ENCODE measurements at places on chromosomes 13 and 19.

- no peak for DNase-seq
Observed at GRCh38 chr13:49218493-49219051, 1.6 kb upstream of the MLNR start.

GRCh38 chr19:4483385-4483784 is 11.3 kb downstream of the HDGFL2 start:
- no peak for DNase-seq

DNA sequence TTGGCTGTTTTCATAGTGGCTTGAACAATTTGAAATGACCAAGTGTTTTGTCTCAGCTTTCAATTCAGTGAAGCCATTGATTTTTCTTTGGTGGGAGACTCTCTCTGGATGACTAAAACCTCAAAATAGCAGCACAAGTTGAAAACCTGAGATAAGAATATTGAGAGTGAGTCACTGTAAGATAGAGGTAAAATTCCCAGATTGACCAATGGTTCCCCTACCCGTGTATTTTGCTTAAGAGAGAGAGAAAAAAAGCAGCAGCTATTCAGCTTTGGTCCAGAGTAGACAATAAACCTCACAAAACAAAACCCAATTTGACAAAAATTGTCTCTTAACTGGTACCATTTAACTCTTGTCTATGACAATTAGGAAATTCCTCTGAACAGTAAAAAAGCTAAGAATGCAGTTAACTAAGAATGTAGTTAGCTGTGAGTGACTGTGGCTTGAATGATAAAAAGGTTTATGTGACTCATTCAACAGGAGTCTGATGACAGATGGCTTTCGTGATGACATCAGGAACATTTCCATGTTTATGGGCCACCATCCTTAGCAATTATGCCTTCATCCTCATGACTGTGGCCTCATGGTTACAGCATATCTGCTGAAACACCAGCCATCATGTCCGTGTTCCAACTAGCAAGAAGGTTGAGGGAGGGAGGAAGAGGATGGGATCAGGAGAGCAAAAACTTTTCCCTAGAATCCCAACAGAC is 356.9 kb downstream of the NDFIP2 start:
- DNase-seq: peak; percentile 49

DNA sequence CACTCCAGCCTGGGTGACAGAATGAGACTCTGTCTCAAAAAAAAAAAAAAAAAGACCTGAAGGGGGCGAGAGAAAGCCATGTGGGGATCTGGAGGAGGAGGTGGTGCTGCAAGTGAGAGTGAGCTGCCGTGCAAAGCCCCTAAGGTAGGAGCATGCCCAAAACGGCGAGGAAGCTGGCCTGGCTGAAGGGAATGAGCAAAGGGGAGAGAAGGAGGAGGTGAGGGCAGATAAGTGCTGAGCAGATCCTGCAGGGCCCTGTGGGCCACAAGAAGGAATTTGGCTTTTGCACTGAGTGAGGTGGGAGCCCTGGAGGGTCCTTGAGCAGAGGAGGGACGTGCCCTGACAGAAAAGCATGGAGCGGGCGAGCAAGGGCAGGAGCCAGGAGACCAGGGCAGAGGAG is 19.4 kb upstream of the ADGRE5 start:
- DNase-seq: peak; percentile 44

DNA sequence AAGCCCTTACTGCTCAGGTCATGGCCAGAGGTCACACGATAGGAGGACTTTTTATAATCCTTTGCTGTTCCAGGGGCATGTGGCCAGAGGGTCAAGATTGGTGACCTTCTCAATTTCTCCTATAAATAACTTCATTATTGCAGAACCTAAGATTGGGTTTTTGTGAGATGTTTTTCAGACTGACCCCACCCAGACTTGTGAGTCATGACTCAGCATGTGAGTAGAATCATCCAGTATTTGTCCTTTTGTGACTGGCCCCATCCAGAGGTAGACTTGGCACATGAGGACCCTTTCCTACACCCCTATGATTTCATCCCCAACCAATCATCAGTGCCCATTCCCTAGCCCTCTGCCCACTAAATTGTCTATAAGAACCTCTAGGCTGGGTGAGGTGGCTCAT is 84.5 kb upstream of the ABCC4 start:
- no peak for DNase-seq

GRCh38 chr13:76620036-76620435 is 266.2 kb downstream of the KCTD12 start:
- no peak for DNase-seq

GRCh38 chr13:108352599-108352998 is 83.1 kb downstream of the TNFSF13B start:
- DNase-seq: no peak

DNA sequence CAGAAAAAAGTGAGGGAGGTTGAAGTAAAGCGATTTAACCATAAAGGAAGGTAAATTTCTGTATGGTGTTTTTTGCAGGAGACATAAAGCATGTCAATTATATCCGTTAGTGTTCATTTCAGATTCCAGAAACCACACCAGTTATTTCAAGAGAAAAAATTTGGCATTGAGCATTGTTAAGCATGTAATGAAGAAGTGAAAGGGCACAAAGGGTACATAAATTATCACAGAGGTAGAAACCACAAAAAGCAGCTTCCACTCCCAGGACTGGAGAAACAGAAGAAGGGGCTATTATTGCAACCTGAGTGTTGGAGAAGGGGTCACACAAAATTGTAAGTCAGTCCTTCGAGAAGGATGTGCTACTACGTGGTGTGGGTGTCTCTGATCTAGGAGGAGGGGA is 72.2 kb upstream of the DACH1 start:
- no peak for DNase-seq

DNA sequence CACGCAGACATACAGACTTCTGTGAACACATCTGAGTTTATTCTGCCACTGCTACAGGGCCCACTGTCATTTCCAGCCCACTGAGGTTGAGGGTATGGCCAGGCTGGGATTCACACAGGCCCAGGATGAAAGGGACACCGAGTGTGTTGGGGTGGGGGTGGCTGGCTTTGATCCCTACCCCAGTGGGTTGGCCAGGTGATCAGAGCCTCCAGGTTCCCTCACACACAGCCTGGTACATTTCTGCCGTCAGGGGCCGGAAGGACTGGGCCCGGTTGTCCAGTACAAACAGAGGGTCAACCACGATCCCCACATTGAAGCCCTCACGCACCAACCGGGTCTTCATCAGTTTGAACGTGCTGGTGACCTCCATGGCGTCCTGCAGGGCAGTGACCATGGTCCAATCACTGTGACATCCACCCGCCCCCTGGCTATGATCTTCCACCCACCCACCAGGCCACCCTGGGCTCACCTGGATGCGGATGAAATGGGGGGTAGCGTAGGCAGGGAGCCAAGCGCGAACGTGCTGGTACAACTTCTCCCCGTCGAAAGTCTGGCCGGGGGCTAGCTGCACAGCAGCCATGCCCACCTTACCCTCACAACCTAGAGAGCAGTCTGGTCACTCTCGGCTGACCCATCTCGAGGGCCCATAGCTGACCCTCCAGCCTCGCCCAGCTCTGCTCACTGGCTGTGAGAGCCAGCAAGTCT is 13.3 kb downstream of the SLC27A5 start:
- DNase-seq: no peak

DNA sequence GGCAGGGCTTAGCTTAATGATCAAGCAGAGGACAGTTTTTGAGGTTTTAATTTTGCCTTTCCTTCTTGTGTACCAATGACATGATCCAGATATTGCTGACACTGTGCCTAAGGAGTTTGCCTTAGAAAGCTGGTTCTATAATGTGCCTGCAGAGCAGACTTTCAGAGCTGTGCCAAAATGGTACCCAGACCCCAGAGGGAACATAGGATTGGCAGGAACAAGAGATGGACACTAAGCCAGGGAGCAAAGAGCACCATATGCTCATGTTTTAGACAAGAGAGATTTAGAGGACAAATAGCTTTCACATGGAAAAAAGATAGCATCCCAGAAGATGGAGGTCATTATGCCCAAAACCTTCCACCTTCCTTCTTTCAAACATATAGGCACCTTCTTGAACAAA is 1241.5 kb upstream of the SPRY2 start:
- DNase-seq: no peak

DNA sequence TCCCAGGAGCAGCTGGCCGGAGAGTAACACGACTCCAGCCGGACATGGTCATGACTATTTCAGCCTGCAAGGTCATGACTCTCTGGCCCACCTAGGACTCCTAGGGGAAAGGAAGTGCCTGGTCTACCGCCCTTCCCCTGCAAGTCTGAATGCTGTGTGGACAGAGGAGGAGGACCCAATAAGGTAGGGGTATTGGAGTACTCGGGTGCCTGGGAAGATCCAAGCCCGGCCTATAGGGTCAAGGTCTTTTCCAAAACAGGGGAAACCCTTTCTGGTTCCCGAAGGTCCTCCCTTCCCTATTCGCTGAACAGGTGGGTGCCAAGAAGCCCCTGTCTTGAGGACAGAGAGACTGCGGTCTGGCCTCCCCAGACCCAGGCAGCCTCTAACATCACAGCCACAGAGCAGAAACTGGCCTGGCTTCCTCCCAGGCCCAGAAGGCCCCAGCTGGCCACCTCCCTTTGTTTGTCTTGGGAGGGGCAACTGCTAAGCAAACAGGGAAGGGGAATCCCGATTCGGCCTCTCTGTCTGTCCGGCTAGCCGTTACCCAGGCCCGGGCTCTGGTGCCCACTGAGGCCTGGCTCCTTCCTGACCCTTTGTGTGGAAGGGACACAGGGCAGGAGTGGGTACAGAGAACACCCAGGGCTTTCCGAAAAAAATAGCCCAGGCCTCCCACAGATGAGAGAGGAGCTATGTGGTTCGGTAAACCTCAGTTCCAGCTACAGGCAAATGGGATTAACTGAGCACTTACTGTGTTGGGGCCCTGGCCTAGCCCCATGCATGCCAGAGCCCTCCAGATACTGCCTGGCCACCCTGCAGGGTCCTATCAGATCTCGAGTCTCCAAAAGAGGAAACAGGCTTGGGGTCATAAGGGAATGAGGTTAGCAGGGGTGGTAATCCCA is 5.2 kb upstream of the GRAMD1A start:
- DNase-seq: no peak

GRCh38 chr19:31501427-31502195 is 152.4 kb upstream of the TSHZ3 start:
- no peak for DNase-seq

- no peak for DNase-seq
Observed at GRCh38 chr13:25675060-25675459, 303.3 kb downstream of the ATP8A2 start.

- DNase-seq: peak; percentile 58
Observed at GRCh38 chr13:44068737-44069136, 189.0 kb downstream of the LACC1 start.

DNA sequence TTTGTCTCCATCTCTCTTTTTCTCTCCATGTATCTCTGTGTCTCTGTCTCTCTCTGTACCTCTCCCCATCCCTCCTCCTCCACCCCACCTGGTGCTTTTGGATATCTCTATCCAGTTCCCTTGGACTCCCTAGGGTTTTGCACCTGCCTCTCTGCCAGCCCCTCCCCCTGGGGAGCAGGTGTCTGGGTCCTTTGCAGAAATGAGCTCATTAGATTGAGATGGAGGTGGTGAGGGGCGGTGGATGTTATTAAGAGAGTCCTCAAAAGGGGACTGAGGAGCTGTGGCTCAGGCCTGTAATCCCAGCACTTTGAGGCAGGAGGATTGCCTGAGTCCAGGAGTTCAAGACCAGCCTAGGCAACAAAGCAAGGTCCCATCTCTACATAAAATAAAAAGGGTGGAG is 2.1 kb downstream of the KCNN4 start:
- no peak for DNase-seq

DNA sequence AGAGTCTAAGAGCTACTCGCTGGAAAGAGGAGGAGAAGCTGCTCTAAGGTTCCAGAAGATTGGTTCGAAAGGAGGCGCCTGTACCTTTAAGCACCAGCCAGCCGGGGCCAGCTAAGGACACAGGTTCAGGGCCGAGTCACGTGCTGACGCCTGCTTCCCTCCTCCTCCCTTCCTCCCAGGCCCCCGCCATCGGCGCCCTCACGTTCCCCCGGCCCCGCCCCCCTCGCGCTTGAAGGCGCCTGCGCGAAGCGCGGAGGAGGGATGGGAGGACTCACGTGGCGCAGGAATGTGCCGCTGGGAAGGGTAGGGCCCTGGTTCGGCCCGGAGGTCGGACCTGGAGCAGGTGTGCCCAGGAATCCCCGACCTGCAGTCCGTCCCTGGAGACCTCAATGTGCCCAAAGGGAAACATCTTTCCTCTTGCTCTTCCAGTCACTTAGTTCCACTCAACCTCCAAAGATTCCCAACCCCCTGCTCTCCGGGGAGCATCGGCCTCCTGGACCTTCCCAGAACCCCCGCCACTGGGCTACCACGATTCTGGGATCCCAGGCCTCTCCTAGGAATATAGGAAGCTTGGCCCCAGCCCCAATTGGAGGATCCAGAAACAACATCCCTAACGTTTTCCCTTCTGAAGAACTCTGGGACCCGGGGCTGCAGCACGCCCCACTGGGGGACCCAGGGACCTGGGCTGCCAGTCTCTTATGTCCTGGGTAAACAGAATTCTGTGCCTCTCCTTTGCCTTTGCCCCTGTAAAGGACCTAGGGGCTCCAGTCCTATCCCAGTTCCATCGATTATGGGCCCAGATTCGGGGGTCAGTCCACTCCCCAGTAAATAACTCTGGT is 2.5 kb downstream of the DBP start:
- peak; percentile 95 for DNase-seq

GRCh38 chr19:40604647-40605215 is 3.6 kb downstream of the LTBP4 start:
- no peak for DNase-seq

DNA sequence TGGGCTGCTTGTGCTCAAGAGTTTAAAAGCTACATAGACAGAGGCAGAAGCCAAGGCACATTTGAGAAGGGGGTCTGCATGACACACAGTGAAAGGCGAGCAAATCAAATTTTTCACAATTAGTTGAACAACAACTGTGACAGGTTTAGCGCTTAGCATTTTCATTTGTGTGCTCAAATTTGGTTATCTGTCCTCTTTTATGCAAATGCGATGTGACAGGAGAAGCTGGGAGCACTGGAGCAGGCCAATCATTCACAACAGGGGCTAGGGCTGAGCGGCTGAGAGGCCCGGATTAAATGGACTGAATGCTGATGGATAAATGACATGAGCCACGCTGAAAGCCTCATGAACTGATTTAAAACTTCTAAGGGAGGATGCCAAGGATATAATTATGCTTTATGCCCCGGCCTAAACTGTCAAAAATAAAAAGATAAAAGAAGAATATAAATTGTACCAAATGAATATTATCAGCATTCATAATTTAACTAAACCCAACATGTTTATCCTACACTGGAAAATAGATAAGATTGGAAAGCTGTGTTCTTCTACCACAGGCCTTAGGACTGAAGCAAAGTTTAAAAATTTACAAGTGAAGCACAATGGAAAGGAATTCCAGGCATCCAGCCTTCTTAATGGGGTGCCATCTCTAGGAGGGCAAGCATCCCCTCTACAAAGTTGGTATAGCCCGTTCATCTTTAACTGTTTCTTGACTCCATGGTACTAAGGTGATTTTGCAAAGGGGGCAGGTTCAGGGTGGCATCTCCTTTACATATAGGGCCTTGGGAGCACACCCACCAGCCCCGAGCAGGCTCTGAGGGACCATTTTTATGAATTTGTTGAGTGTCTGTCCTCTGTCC is 117.9 kb downstream of the RBM26 start:
- DNase-seq: no peak

- DNase-seq: peak; percentile 30
Observed at GRCh38 chr19:926589-927350, 935 bp downstream of the ARID3A start.

All from fibroblast of skin of abdomen (primary cell).